ENCODE measurements at places on chromosomes 3 and 15.

DNA sequence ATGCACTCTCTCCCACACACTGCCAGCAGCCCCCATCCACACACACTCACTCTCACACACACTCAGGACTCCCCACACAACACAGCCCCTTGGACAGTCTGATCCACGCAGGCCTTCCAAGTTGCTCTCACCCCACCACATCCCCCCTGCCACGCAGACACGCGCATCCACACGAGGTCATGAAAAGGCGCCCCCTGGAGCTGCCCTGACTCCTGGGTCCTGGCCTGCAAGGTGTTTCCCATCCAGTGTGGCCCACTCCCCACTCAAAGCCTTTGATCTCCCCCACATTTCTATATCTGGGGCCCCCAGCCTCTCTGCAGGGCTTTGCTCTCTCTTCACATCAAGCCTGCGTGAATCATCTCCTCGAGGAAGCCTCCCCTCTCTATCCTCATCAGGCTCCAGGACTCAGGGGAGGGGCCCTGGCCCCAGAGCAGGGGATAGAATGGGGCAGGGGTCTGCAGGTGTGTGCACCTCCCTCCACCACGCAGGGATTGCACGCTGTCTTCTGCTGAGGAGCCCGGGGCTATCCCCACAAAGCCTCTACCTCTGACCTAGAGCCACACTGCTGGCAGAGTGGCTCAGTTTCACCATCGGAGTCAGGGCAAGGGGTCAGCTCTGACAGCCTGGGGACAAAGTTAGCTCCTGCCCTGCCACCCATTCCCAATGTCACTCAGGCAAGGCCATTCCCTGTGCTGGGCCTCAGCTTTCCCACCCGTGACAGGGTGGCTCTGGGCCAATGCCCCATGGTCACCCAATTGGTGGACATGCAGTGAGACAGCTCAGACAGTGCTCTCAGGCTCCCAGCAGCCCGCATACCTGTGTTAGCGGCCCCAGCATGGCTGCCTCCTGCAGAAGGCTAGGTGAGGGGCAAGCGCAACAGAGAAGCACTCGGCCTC lies 6.4 kb downstream of the MYL3 start:
- no peak for DNase-seq

- no peak for DNase-seq
Measured at GRCh38 chr3:122957707-122958689, 69.6 kb downstream of the SEMA5B start.

DNA sequence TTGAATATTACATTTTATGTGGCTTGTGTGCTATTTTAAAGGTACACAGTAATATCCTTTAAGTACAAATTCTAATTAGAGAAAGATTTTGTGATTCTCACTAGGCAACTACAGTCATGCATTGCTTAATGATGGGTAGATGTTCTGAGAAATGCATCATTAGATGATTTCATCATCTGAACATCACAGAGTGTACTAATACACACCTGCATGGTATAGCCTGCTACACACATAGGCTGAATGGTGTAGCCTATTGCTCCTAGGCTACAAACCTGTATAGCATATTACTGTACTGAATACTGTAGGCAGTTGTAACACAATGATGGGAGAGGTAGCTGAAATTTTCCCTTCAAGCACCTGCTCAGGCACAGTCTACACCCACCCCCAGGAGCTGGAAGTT lies 217.4 kb upstream of the EOMES start:
- DNase-seq = no peak

GRCh38 chr15:62497356-62497755 lies 332.3 kb upstream of the C2CD4B start:
- DNase-seq = no peak

DNA sequence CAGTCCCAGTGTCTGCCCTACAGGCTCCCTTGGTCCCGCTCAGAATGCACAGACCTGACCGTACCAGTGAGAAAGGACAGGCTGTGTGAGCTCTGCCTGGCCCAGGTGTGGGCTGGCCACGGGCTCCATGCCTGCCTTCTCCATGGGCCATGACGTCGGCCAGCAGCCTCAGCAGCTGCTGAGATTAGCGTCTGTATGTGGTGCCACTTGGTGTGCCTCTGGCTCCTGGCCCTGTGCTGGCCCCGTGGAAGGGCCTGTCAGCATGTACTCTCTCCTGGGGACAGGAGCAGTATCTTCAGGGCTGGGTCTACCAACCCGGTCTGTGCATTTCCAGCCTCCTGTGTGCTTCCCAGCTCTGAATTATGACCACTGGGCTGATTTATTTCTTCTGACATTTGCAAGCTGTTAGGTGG lies 25.7 kb downstream of the KLF13 start:
- no peak for DNase-seq

GRCh38 chr3:148074946-148075345 lies 622.8 kb upstream of the AGTR1 start:
- no peak for DNase-seq

DNA sequence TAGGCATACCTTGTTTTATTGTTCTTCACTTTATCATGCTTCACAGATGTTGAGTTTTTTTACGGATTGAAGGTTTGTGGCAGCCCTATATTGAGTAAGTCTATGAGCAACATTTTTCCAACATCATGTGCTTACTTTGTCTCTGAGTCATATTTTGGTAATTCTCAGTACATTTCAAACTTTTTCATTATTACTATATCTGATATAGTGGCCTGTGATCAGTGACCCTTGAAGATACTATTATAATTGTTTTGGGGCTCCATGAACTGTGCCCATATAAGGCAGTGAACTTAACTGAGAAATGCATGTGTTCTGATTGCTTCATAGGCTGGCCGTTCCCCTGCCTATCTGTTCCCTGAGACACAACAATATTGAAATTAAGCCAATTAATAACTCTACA lies 42.8 kb upstream of the NSMCE3 start:
- no peak for DNase-seq

All from endothelial cell (in vitro differentiated cells).